Fibroblast of skin of right quadriceps (primary cell): ENCODE measurements at places on chromosomes 1 and 21.

GRCh38 chr1:224626042-224626441 is 9.9 kb downstream of the CNIH3 start:
- peak; percentile 86 for DNase-seq

DNA sequence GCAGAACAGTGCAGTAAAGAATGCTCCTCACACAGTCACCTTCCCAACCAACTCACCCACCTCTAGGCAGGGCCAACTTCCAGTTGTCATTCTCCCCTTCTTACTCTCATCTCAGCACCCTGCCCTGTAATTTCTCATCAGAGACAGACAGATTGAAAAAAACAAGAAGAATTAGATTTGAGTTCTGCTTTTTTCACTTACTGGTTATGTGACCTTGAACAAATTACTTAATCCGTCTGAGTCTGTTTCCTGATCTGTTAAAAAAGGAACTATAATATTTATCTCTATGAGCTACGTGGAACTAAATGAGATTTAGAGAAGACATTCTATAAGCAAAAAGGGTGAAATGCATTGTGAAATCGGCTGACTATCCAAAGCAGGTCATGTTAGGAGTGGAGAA is 330.3 kb downstream of the ZNF326 start:
- DNase-seq = no peak

GRCh38 chr1:194184425-194184824 is 998.0 kb upstream of the B3GALT2 start:
- DNase-seq = no peak

DNA sequence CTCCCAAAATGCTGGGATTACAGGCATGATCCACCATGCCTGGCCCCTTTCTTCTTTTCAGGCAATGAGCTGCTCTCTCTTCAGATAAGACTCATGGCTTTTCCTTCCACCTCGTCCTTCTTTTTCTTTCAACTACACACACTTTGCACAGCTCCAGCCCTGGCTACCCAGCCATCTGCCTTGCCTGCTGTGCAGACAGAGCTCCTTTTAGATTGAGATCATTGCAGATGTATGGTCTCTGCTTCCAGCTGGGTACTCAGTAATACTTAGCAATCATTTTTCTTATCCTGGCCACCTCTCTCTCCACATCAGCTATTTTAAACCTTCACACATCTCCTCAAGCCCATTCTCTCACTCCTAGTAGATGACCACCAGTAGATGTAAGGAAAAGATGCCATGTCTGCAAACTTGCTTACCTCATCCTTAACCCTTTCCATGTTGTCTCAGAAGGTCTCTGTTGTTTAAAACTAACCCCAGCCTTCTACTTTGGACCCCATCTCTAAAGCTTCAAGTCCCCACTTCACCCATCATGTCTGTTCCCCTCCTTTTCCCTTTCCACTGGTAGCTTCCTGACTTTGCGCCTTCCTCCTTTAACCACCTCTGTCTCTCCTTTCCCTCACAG is 7.3 kb downstream of the RAB4A start:
- no peak for DNase-seq

GRCh38 chr1:222048094-222048595 is 306.3 kb upstream of the DUSP10 start:
- DNase-seq = peak; percentile 90

GRCh38 chr1:63230722-63231121 is 91.6 kb upstream of the FOXD3 start:
- no peak for DNase-seq

DNA sequence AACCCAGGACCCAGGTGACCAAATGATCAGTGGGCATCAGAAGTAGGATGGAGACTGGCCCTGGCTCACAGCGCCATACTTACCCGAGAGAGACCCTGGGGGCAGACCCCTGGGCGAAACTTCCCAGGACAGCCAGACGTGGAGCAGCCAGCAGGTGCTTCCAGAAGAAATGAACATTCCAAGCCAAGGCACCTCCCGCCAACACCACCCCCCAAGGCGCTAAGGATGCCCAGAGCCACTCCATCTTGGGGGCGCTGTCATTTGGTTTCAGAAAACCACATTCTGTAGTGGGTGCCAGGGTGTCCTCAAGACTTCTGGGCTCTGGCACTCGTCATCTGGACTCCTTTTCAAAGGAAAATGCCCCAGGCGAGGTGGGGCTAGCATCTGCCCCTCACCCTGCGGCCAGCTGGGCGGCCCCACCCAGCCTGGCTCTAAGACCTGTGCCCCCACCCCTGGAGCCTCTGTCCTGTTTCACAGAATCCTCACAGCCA is 98.8 kb downstream of the RIPK4 start:
- DNase-seq = no peak

- peak; percentile 49 for DNase-seq
Observed at GRCh38 chr21:26732432-26733221, 112.6 kb downstream of the ADAMTS1 start.

GRCh38 chr1:243725846-243726245 is 124.2 kb downstream of the AKT3 start:
- DNase-seq = peak; percentile 21

- DNase-seq = no peak
Observed at GRCh38 chr1:85943526-85943925, 213.0 kb downstream of the COL24A1 start.

GRCh38 chr1:48756683-48757316 is 19.9 kb downstream of the BEND5 start:
- DNase-seq = no peak
